ENCODE measurements at places on chromosomes 2 and 18.

GRCh38 chr2:71505086-71505769, 51.9 kb downstream of the DYSF start:
- DNase-seq, result peak; percentile 39

GRCh38 chr18:35192415-35192814, 48.4 kb upstream of the ZNF397 start:
- DNase-seq, result peak; percentile 91

DNA sequence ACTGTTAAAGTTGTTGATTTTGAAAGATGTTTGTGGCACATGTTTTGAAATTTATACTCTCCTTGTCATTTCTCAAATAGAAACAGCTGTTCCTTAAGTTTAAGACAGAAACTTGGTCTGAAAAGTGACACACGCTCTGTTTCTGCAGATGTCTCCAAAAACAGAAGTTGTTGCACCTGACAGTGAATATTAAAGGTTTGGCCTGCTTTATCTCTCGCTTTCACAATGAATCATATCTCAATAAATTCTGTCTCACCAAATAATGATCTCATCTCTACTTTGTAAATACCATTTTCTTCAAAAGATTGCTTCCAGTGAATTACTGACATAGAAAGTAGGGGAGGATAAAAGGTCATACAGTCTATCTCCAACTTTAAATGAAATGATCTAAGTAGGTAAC, 294.9 kb upstream of the SYT4 start:
- DNase-seq, result no peak

GRCh38 chr2:148885988-148886387, 11.0 kb downstream of the KIF5C start:
- DNase-seq, result no peak

- no peak for DNase-seq
Measured at GRCh38 chr2:189541591-189541990, 39.0 kb downstream of the SLC40A1 start.

GRCh38 chr2:151691631-151692030, 42.6 kb downstream of the NEB start:
- no peak for DNase-seq

GRCh38 chr2:125553768-125554167, 1102.2 kb upstream of the GYPC start:
- DNase-seq, result peak; percentile 86

DNA sequence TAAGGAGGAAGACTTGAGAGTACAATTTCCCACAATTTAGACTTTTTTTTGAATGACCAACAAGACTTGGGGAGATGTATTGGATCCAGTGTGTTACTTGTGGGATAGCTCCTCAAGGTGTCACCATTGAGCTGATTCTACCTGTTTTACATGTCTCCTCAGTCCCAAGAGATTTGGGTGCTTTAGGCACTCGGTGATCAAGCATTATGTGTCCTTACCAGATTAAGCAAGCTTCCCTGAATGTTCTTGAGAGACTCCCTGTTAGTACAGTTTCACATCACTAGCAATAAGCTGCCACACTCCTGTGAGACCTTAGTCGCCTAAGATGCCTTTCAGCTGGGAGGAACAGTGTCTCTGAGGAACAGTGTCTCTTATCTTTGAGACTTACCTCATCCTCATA, 384.3 kb upstream of the SYT4 start:
- no peak for DNase-seq

DNA sequence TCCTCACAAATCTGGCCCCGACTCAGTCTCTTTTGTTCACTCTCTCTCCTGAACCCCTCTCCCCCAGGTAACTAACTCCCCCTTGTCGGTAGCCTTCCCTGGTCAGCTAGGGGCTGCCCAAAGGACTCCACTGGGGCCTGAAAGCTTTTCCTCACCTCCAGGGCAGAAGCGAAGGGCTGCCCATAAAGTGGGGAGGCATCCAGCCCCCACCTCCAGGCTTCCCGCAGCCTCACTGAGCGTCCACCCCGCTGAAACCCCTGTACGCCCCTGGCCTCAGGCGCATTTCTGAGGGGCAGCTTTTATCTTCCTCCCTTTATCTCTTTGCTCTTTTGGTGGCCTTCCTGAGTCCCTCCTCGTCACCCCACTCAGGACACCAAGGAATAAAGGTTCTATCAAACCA, 249.3 kb downstream of the CYP26B1 start:
- DNase-seq, result no peak

- DNase-seq, result no peak
Measured at GRCh38 chr2:99348173-99348572, 11.0 kb downstream of the EIF5B start.

- no peak for DNase-seq
Measured at GRCh38 chr2:109528811-109529501, 84.8 kb downstream of the SEPTIN10 start.

DNA sequence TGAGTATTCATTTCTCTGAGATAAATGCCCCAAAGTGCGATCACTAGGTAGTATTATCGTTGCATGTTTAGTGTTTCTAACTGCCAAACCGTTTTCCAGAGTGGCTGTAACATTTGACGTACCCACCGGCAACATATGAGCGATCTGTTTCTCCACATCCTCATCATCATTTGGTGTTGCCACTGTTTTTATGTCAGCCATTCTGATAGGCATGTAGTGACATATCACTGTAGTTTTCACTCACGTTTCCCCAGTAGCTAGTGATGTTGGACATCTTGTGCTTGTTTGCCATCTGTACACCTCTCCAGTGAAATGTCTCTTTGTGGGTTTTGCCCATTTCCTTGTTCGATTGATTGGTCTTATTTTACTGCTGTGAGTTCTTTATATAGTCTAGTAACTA, 63.8 kb downstream of the ACAA2 start:
- no peak for DNase-seq

DNA sequence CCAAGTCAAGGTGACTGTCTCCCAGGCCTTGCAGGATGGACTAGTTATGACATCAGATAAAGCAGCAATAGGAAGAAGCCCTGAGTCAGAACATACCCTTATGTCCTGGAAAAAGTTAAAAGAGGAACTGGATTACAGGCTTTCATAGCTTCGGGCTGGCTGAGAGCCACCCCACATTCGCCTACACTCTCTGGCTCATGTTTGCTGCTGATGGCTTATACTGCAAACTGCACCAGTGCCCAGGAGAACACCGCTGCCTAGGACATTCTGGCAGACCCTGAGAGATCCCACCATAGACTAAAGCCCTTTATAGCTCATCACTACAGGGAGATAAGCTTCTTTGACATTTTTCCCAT, 20.3 kb downstream of the SLC8A1 start:
- no peak for DNase-seq

DNA sequence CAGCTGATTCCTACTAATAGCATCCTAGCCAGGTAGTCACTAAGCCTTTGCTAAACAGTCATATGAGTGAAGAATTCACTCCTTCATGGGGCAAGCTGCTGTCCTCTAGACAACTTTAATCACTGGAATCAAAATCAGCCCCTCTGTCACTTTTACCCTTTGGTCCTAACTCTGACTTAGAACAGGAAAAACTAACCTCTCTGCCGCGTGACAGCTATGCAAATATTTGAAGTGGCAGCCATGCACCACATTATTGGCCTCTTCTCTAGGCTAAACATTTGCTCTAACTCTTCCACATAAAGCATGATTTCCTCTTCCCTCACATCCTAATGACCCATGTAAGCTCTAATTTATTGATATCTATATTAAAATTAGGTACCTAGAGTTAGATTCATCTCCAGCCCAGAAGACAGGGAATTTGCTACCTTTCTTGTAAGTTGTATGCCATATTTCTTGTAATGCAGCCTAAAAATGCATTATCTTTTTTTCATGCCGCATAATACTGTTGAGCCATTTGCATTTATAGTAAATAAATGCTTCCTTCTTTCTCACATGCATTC, 12.8 kb upstream of the ONECUT2 start:
- no peak for DNase-seq

DNA sequence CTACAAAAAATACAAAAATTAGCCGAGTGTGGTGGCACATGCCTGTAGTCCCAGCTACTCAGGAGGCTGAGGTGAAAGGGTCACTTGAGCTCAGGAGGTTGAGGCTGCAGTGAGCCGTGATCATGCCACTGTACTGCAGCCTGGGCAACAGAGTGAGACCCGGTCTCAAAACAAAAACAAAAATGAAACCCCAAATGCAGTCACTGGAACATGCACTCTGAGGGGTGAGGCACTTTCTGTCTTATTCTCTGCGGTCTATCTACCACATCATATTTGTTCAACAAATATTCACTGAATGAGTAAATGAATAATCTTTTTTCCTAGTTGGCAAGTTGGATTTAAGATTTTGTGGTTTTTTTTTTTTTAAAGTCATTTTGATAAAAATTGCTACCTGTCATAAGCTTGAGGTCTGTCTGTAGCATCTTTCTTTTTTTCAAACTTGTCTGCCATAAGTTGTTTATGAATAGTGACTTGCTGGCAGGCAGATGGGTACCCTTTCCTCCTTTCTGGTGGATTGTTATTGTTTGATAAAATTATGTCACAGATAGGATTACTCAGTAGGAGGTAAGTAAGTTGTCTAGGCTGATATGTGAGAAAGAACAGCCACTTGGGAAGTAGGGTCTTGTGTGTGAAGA, 11.8 kb downstream of the CHRNA1 start:
- DNase-seq, result no peak

DNA sequence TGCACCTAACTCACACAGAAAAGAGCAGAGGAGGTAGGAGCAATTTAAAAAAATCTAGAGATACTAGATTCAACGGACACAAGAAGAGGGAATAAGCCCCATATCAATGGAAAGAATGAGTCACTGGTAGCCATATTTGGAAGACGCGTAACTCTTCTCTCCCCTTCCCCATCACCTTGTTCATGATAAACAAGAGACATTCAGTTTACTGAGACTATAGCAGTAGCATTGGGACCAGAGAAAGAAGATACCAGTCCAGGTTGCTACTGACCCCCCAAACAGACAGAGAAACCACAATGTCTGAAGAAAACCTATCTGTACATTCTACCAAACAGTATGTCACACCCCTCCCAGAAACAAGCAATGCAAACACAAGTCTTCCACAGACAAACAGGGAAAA, 81.1 kb downstream of the SLC66A3 start:
- no peak for DNase-seq

GRCh38 chr2:118477111-118477862, 370.2 kb downstream of the EN1 start:
- peak; percentile 66 for DNase-seq

DNA sequence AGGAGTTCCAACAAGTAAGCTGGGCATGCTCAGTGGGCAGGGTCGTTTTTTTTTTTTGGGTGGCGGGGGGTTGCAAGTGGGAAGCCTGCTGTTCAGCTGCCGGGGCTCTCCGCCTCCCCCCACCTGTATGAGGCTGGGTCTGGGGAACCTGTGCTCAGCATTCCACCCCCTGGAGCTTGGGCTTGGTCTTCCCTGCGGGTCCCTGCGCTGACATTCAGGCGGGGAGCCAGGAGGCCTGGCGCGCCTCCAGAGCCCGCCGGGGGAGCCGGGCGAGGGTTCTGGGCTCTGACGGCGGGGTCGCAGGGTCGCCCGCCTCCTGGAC, 822 bp upstream of the GPD2 start:
- no peak for DNase-seq

DNA sequence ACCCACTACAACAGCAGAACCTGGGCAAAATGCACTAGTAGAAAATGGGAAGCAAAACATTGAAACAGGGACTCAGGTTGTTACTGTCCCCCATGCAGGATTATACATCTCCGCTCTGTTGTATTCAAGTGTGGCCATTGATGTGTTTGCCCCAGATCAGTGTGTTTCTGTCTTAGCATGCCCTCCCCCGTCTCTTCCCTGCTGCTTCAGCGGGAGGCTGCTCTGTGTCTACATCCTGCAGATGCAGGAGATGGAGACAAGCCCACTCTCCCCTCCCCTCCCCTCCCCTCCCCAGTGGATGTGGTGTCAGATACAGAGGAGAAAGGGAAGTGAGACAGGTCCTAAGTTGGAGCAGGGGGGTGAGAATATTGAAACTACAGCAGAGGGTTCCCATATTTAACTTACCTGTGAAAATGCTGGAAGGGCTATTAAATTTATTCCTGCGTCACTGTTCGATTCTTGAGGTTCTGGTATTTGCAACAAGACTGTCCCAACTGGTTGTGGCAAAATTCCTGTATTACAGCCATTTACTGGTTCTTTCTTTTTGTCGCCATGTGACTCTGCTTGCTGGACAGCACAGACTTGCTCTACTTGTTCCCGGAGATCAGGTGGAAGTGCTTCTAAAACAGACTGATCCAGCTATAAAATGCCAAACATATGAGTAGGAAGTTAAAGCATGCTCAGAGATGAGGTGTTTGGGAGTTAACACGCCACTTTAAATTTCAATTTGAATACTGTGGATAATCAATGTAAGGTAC, 67.0 kb downstream of the EIF5B start:
- no peak for DNase-seq

DNA sequence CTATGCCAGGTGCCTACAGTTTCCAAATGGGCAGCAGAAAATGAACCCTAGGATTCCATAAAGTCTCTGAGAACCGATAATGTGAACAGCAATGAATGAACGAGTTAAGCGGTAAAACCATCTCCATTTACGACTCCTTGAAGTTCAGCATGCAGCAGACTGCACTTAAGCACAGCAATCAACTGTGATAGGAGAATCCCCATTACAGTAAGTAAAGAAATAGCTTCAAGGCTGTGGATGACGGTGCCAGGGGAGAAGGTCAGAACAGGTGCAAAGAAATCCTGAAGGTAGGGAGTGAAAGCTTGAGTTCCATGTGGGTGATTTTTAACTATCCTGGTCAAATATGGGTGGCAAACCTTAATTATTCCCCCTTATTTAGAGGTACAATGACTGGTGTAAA, 444.4 kb downstream of the NCKAP5 start:
- no peak for DNase-seq

DNA sequence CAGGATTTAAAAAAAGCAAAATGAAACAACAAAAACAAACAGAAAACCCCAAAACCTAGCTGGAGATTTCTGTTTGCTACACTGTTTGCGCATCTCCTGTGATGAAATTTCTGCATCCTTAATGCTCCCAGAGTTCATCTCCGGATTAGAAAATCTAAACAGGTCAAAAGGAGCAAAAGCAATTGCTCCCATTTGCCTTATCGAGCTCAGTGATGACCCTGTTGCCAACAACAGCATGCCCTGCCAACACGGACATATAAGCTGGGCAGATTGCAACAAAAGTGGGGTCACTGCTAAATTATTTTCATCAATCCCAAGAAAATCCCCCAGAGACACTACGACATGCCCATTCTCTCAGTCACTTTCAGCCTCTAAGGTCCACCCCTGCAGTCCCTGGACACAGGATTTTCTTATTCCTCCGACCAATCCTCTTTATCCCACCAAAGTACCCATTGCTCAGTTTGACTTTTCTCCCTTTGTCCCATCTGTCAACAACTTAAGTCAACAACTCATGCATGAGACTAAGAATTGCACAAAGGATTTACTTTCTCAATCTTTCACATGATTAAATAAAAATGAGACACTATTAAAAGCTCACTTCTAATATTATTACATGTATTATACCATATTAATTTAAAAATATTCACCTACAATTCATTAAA, 67.8 kb downstream of the ABCG8 start:
- DNase-seq, result no peak

DNA sequence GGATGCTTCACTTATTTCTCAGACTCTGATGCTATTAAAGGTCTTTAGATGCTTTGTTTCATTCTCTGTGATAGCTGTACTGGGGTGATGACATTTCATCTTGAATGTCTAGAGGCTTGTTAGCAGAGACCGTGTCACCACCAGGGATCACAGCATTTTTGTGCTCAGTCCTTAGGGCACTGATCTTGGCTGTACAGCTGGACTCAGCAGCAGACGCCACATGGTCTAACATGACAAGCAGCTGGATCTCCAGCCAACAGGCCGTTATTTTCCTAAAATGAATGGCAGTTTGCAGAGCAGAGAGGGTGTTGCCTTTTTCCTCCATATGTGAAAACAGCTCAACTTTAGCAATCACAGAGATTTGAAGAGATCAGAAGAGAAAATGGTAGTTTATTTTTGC, 491.8 kb downstream of the CDH2 start:
- DNase-seq, result no peak

All from NCI-H524 treated with DMSO at 0.1 percent for 48 hours (cell line).